ENCODE measurements at places on chromosomes 1 and 21. TPM values are rescaled to one million over a fixed set of nuclear protein-coding genes. Genes with fewer than 3 reads are reported as not detected.

SLC37A1 gene
- 3.2 TPM for polyA plus RNA-seq

DNA sequence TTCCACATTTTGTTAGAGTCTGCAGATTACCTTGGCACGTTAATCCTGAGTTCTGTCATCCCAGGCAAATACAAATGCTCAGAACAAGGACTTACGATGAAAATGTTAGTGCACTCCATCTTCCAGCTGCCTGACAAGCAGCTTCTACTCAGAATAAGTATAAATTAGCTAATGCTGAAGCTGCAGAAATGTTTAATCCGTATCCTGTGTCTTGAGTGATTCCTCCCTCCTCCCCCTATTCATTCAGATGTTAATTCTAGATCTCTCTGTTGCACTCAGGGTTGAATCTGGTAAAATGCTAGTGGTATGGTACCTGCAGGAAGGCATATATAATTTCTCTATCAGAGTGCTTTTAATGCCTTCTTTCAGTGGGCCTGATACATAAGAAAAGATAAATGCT lies 39.8 kb downstream of the CNN3 start:
- no peak for DNase-seq

GRCh38 chr1:29651684-29652665 lies 415.7 kb downstream of the PTPRU start:
- DNase-seq = no peak

GRCh38 chr1:44497422-44498170 lies 92.5 kb downstream of the RNF220 start:
- no peak for DNase-seq

GRCh38 chr1:201011616-201012015 lies 11.9 kb downstream of the KIF21B start:
- no peak for DNase-seq

- no peak for DNase-seq
Measured at GRCh38 chr1:9009438-9010370, 16.5 kb downstream of the SLC2A7 start.

All from foreskin keratinocyte (primary cell).